Large intestine (tissue), 12 donors: ENCODE measurements at places on chromosomes 2 and 18. TPM values are rescaled to one million over a fixed set of nuclear protein-coding genes. Genes with fewer than 3 reads are reported as not detected.

SSB gene
- polyA plus RNA-seq: 124 TPM

TCF23 gene
- 0.10 TPM for polyA plus RNA-seq

KCTD1 gene
- 7.7 TPM for polyA plus RNA-seq

PSMA8 gene
- 0.04 TPM for polyA plus RNA-seq

SKOR2 gene
- not detected for polyA plus RNA-seq

CCDC68 gene
- polyA plus RNA-seq: 46.3 TPM

TEKT4 gene
- polyA plus RNA-seq: not detected

COLEC12 gene
- 19.1 TPM for polyA plus RNA-seq

CEP192 gene
- 27.9 TPM for polyA plus RNA-seq

MYO7B gene
- polyA plus RNA-seq: 254 TPM

TNFAIP6 gene
- polyA plus RNA-seq: 2.9 TPM

MC5R gene
- polyA plus RNA-seq: 0.66 TPM

DPP10 gene
- polyA plus RNA-seq: 17.3 TPM

MYO5B gene
- polyA plus RNA-seq: 52.0 TPM

CRYGD gene
- polyA plus RNA-seq: 0.52 TPM

NYAP2 gene
- polyA plus RNA-seq: 0.40 TPM

GALR1 gene
- 0.51 TPM for polyA plus RNA-seq

POTEC gene
- polyA plus RNA-seq: 0.06 TPM

ATP5F1A gene
- polyA plus RNA-seq: 638 TPM
